Smooth muscle cell of the pulmonary artery (primary cell): ENCODE measurements at places on chromosomes 12 and 14. TPM values are rescaled to one million over a fixed set of nuclear protein-coding genes. Genes with fewer than 3 reads are reported as not detected.

The KRT3 gene
- not detected in 2 replicates for total RNA-seq

The SERPINA9 gene
- not detected in 2 replicates for total RNA-seq

The TAS2R42 gene
- not detected in 2 replicates for total RNA-seq

The AKAP3 gene
- total RNA-seq: 1.7 TPM in 2 replicates

The MYO1H gene
- not detected in 2 replicates for total RNA-seq

The ABCD2 gene
- under 0.01 TPM in 2 replicates for total RNA-seq

The BEST3 gene
- total RNA-seq: not detected in 2 replicates

The LRFN5 gene
- 0.59 and 11.3 TPM in 2 replicates for total RNA-seq

The CMA1 gene
- not detected in 2 replicates for total RNA-seq

The ZNF839 gene
- 8.3 and 10.2 TPM in 2 replicates for total RNA-seq

The SCNN1A gene
- total RNA-seq: 0.07 TPM in 1 of 2 replicates, not detected in the other

The PSME2 gene
- 58.8 and 64.5 TPM in 2 replicates for total RNA-seq

The MRPL51 gene
- 71.8 and 72.8 TPM in 2 replicates for total RNA-seq

The KRT5 gene
- 0.52 and 1.8 TPM in 2 replicates for total RNA-seq

The METTL3 gene
- 43.2 and 44.6 TPM in 2 replicates for total RNA-seq

The CRIP1 gene
- 5.1 and 7.4 TPM in 2 replicates for total RNA-seq

The KLRK1 gene
- total RNA-seq: not detected in 2 replicates

The SIVA1 gene
- 35.9 and 47.0 TPM in 2 replicates for total RNA-seq

The TDG gene
- total RNA-seq: 20.0 and 20.9 TPM in 2 replicates

The B4GALNT3 gene
- total RNA-seq: 0.13 and 0.36 TPM in 2 replicates

The BHLHE41 gene
- 5.3 and 6.1 TPM in 2 replicates for total RNA-seq

The RACGAP1 gene
- total RNA-seq: 14.5 and 28.6 TPM in 2 replicates

The WNT1 gene
- total RNA-seq: not detected in 2 replicates

The PRKD1 gene
- total RNA-seq: 15.4 and 40.5 TPM in 2 replicates

The REM2 gene
- 0.07 and 0.13 TPM in 2 replicates for total RNA-seq

The PMEL gene
- 0.65 and 0.76 TPM in 2 replicates for total RNA-seq

The RHNO1 gene
- total RNA-seq: 12.3 and 13.0 TPM in 2 replicates

The CLEC1A gene
- total RNA-seq: not detected in 2 replicates

The SPTB gene
- total RNA-seq: 0.13 TPM in 1 of 2 replicates, not detected in the other

The ADAM21 gene
- total RNA-seq: 0.86 and 1.4 TPM in 2 replicates

The RERG gene
- 0.65 and 2.1 TPM in 2 replicates for total RNA-seq

The SERPINA3 gene
- total RNA-seq: 9.7 and 37.5 TPM in 2 replicates

The GARIN6 gene
- not detected in 2 replicates for total RNA-seq

The KRT74 gene
- not detected in 2 replicates for total RNA-seq

The ABCC9 gene
- total RNA-seq: 22.9 and 46.0 TPM in 2 replicates

The KERA gene
- total RNA-seq: not detected in 2 replicates

The DRAM1 gene
- 32.7 and 85.3 TPM in 2 replicates for total RNA-seq

The TSPAN8 gene
- total RNA-seq: 9.8 and 108 TPM in 2 replicates

The PPP1R1A gene
- not detected in 2 replicates for total RNA-seq

The DDX54 gene
- 21.9 and 32.1 TPM in 2 replicates for total RNA-seq

The LMO3 gene
- 0.17 and 0.39 TPM in 2 replicates for total RNA-seq

The TAC3 gene
- not detected in 2 replicates for total RNA-seq

The PAWR gene
- total RNA-seq: 48.0 and 145 TPM in 2 replicates

The RASSF9 gene
- 1.5 and 3.9 TPM in 2 replicates for total RNA-seq

The FIGNL2 gene
- under 0.01 and 0.03 TPM in 2 replicates for total RNA-seq

The KRT78 gene
- not detected in 2 replicates for total RNA-seq

The CD4 gene
- 0.26 and 13.2 TPM in 2 replicates for total RNA-seq

The TDRD9 gene
- 1.3 and 8.5 TPM in 2 replicates for total RNA-seq

The REC8 gene
- 0.65 and 1.2 TPM in 2 replicates for total RNA-seq

The MYO1A gene
- total RNA-seq: under 0.01 and 0.53 TPM in 2 replicates

The SDR9C7 gene
- total RNA-seq: not detected in 2 replicates

The IFI27L2 gene
- 77.0 and 98.4 TPM in 2 replicates for total RNA-seq

The ACVRL1 gene
- total RNA-seq: 6.2 and 31.9 TPM in 2 replicates

The ZBTB39 gene
- 4.5 and 5.9 TPM in 2 replicates for total RNA-seq

The ASPG gene
- total RNA-seq: 0.07 TPM in 1 of 2 replicates, not detected in the other
